ENCODE measurements at places on chromosomes 1 and 21.

- DNase-seq: peak; percentile 92
These were observed 356.4 kb upstream of the PKN2 start for GRCh38 chr1:88327391-88328267.

- peak; percentile 67 for DNase-seq
These were observed 157.6 kb downstream of the PGBD5 start for GRCh38 chr1:230268371-230269170.

- DNase-seq: no peak
These were observed 3.5 kb downstream of the OSCP1 start for GRCh38 chr1:36446746-36447145.

DNA sequence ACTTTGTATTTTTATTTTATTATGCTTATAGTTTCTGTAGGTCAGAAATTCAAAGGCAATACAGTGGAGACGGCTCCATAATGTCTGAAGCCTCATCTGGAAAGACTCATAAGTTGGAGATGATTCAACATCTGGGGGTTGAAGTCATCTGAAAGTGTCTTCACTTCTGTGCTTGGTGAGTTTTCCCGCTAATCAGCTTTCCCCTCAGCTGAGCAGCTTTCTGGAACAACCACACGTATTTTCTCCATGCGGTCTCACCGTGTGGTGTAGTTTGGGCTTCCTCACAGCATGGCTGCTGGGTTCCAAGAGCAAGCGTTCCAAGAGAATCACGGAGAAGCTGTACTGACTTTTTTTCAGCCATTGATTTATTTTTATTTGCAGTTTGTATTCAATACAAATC, 7.6 kb upstream of the DDI2 start:
- DNase-seq: peak; percentile 49

- DNase-seq: no peak
These were observed 3.9 kb downstream of the MFN2 start for GRCh38 chr1:11984121-11984520.

DNA sequence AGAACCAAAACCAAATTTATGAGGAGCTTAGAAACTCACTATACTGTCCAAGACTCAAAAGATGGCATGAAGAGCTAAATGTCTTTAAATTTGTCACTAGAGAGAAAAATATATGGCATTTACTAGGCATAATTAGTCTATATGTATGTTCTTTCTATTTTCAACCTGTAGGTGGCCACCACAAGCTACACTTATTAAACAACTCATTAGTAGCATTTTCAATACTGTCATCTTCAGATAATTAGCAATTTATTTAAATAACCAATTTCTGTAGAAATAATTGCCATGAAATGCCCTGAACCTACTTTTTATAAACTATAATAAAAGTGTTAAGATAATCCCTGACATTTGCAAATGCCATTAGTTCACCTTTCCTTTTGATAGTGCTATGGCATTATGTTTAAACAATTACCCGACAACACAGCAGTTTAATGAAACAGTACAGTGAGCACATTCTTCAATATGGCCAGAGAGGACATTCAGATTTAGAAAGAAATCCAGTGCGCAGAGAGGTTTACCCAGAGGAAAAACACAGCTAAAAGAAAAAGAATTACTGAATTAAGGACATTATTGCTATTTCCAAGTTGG, 522.5 kb downstream of the PTBP2 start:
- peak; percentile 31 for DNase-seq
